Head of caudate nucleus (tissue), 42 donors: ENCODE measurements at places on chromosomes 1 and 21.
A peak's percentile ranks its signal among the peaks of the same experiment; 100 is the strongest.

DNA sequence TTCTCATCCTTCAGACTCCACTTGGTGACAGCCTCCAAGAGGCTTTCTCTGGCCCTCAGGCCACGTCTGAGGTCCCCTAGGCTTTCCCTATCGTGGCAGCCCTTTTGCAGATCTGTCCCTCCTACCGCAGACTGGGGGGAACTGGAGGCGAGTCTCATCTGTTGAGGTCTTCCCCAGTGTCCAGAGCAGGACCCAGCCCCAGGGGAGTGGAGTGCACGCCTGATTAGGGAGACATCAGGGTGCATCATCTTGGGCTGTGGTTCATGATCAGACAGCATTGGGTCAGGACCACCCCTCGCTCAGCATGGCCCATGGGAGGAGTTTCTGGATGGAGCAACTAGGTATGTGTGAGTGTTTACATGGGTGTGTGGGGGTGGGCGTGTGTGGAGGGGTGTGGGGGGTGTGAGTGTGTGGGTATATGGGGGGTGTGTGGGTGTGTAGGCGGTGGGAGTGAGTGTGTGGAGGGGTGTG, 8.5 kb upstream of the MATN1 start:
- no peak for DNase-seq

DNA sequence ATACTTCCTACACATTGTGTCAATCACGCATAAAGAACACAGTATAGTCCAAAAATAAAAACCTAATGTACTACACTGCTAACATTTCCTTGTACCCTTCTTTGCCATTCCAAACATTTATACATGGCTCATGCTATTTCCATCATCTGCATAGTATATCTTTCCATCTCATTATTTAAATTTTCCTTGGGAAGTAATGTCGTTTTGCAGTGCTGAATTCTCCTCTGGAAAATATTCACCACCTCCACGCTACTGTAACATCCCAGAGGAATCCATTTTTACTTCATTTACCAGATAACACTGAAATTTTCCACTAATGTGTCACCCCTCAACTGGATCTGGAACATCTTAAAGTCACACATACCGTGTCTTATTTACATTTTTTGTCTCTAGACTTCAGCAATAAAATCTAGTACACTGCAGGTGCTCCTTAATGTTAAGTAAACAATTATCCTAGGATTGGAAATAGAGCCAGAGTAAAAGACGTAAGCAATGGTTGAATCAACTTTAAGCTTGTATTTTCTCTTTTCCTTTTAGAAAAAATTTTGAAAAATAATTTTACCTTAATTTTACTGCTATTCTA, 881.0 kb downstream of the AMY1C start:
- DNase-seq: no peak

DNA sequence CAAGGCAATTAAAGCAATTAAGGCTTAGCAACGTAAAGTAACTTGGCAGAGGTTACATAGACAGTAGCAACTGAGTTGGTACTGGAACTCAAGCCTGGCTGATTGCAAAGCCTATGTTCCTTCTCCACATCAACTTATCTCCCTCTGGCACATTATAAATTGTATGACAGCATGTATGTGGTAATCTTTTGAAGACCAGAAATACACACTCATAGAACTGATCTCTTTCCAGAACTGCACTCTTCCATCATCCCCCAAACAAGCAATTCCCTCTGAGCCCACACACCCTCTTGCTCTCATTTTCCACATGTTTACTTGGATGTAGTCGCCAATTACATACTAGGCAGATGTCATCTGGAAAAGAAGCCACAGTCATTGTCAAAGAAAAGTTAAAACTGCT, 502.2 kb downstream of the PLPP3 start:
- DNase-seq: no peak

- DNase-seq: no peak
These were observed 38.2 kb downstream of the MRPL39 start for GRCh38 chr21:25569084-25569483.

DNA sequence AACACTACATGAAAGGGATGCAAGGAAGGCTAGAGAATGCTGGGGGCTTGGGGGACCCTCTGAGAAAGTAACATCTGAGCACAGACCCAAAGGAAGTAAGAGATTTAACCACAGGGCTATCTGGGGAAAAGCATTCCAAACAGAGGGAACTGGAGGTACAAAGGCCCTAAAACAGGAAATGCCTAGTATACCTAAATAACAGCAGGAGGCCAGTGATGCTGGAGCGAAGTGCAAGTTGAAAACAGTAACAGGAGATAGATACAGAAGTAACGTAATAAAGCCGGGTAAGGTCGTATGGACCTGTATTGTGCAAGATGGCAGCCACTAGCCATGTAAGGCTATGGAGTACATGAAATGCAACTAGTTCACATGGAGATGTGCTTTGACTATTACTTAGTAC, 52.1 kb downstream of the CD34 start:
- DNase-seq: no peak

GRCh38 chr1:204188959-204189639, 7.2 kb downstream of the KISS1 start:
- DNase-seq: peak; percentile 59

DNA sequence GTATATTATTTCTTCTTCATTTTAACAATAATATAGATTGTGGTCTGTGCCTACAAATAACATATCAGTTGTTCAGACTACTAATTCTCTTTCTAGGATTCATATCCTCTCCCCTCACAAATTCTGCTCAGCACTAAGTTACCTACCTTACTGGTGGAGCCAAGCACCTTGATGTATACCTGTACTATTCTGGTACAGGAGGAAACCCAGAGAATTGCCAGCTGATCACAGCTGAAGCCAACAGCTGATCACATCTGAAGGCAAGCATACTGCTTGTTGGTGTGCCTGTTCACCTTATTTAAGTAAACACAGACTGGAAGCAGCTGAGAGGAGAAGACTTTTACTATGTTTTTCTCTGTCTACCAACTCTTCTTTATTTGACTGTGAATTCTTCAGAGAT, 101.8 kb downstream of the PBX1 start:
- DNase-seq: no peak
